RPMI8226 (cell line): ENCODE measurements at places on chromosomes 1 and 21.

GRCh38 chr1:11501491-11501897 lies 22.5 kb downstream of the DISP3 start:
- no peak for DNase-seq

- DNase-seq = peak; percentile 72
Observed at GRCh38 chr1:15684042-15684461, at the start of gene PLEKHM2. Gene PLEKHM2, plus strand, starts transcription at chr1:15684320. Its CDS starts 239 bp downstream, at chr1:15684559.

GRCh38 chr21:39022863-39023693 lies 160.2 kb downstream of the PSMG1 start:
- DNase-seq = no peak

DNA sequence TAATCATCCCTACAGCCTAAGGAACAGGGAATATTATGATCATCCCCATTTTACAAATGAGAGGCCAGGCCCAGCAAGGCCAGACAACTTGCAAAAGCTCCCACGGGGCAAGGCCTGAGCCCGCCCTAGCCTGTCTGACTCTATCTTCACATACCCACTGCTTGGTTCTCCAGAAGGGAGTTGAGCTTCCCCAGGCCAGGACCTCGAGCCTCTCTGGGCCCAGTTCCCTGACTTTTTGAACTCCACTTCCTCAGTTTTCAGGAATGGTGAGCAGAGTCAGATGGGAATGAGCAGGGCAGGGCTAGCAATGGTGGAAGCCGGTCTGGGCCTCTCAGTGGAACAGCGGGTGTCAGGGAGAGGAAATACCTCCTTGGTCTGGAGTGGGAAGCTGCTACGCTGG lies 39.3 kb downstream of the CACNA1S start:
- DNase-seq = no peak

GRCh38 chr1:15847100-15847892 lies at the start of gene SPEN:
Gene SPEN, plus strand, starts transcription at chr1:15847707. Its CDS starts 361 bp downstream, at chr1:15848068.
- peak; percentile 100 for DNase-seq

- no peak for DNase-seq
Observed at GRCh38 chr1:22773981-22774832, 63.6 kb downstream of the EPHB2 start.

DNA sequence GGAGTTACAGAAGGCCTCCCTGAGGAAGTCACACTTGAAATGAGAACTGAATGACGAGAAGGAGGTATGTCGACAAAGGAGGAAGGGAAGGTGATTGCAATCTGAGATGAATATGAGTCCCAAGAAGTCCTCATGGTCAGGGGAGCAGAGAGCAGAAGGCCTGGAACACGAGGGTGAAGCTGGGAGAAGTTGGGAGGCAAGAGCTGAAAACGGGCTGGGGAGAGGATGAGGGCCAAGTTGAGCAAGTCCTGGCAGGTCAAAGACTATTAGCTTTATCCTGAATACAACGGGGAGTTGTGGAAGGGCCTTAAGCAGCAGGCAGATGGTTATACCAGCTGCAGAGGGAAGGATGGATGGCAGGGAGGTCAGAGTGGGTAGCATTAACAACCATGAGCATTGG lies 89.5 kb downstream of the KCNJ15 start:
- DNase-seq = no peak

- DNase-seq = no peak
Observed at GRCh38 chr1:151523326-151523725, 12.1 kb downstream of the CGN start.

- DNase-seq = peak; percentile 16
Observed at GRCh38 chr1:33088119-33088906, 7.4 kb downstream of the AZIN2 start.

GRCh38 chr1:9476790-9477463 lies 62.3 kb upstream of the SLC25A33 start:
- peak; percentile 92 for DNase-seq

DNA sequence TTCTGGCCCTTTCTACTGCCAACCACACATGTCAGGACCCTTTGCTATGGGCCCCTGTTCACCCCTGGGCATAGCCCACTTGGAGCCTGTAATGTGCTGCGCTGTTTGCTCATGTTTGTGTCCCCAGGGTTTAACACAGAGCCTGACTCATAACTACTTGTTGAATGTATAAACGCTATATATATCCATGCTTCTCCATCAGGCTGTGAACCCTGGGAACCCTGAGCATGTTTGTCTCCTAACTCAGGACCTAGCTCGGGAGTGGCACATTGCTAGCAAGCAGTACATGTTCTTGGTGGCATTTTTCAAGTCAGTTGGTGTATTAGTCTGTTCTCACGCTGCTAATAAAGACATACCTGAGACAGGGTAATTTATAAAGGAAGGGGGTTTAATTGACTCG lies 8.0 kb downstream of the OLFML3 start:
- DNase-seq = no peak

DNA sequence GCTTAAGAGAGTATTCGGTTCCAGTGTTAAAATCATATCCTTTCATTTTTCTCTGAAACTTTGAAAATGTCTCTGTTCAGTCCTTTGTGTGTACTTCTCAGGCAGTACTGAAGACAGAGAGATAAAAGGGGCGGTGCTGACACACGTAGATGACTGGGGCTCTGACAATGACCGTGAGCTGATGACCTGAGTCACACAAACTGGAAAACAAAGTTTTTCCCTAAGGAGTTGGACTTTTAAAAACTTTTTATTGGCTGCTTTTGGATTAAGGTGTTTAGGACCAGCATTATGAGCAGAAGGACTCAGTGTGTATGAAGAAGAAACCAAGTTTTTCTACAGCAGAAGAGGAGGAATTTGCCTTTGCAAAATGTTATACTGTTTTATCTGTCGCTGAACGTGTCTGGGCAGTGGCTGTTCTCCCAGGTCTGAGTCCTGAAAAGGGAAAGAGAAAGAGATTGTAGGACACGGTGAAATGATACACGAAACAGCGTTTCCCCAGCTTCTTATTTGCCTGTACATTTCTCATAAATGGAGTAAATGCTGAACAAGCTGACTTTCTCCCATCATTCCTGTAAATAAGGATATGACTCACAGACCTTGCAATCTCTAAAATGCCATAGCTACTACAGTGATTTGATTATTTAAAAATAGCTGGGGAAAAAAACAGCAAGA lies 51.5 kb downstream of the MAP3K7CL start:
- DNase-seq = peak; percentile 21

GRCh38 chr1:40736085-40736531 lies 44.6 kb downstream of the NFYC start:
- no peak for DNase-seq

DNA sequence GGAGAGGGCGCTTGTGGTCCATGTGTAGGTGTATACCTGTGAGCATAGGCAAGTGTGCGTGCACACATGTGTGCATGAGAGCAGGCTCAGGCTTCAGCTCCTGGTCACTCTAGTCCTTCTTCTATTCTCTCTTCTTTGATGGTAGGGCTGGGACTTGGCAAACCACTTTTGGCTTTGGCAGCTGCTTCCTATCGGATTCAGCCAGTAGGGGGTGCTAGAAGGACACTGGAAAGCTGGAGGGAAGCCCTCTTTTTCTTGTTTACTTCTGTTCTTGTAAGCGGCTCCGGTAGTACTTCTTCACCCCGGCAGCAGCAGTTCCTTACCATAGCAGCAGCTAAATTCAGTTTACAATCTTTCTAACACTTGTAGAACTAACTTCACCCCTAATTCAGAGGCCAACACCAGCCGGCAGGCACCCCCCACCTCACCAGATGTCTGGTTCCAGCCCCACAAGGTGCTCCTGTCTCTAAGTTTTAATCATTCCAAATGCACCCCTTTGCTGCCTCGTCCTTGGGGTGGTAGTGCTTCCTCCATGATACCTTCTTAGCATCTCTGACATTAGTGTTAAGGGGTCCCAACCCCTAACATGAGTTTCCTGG lies 25.1 kb downstream of the NENF start:
- DNase-seq = peak; percentile 80

- DNase-seq = no peak
Observed at GRCh38 chr1:17933971-17934370, 173.6 kb upstream of the IGSF21 start.

- no peak for DNase-seq
Observed at GRCh38 chr1:31731049-31731565, 27.3 kb upstream of the COL16A1 start.

DNA sequence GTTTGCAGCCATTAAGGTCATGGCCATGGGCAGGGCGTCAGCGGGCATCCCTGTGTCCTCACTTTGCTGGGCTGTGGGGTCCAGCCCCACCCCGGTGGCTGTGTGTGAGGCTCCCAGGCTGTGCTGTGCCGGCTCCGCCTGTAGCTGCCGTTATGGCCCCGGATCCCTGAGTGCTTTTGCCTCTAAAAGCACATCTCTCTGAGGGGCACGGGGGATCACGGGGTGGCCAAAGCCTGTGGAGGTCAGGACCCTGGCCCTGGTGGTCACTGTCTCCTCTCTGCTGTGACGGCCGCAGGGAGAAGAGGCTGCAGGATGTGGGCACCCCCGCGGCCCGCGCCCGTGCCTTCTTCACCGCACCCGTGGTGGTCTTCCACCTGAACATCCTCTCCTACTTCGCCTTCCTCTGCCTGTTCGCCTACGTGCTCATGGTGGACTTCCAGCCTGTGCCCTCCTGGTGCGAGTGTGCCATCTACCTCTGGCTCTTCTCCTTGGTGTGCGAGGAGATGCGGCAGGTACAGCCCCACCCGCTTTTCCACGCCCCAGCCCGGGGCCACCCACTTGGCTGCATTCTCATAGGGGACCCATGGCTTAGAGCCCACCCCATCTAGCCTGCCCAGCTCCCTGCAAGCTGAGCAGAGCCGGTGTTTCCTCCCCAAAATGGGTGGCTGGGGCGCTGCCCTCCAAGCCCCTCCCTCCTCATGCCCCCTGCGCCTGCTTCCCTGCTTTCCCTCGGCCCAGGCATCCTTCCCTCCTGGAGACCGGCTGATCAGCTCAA lies 48.2 kb downstream of the TRPM2 start:
- no peak for DNase-seq

- peak; percentile 75 for DNase-seq
Observed at GRCh38 chr1:206834711-206835110, 30.7 kb upstream of the IL20 start.

DNA sequence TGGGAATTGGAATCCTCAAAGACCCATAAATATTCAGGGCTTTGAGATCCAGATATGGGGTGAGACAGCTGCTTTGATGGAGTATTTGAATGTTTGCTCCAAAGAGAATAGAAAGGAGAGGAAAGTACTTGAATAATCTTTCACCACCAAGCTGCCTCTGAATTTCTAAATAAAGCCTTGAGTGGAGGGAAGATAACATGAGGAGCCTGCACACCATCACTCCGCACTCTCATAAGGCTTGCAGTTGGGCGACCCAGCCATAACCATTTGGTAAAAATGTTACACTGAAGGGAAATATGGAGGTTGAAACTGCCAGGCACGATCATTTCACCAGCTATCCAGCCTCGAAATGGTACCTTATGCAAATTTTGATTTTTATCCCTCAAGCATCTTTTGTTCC lies 38.4 kb downstream of the VCAM1 start:
- no peak for DNase-seq

DNA sequence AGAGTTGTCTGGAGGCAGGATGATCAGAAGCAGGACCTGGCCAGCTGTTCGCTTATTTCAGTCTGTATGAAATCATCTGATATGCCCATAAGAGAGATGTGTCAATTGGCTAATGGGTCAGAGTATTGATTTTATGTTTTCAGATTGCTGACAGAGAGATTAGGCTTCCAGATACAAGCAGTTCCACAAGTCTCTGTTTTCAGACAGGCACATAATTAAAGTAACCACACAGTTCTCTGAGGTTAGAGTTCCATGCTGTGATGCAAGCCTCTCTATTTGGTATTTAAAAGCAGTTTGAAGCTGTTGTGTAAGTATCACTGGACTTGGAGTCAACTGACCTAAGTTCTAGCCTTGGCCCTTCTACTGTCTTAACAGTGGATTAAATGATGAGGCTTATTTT lies 50.1 kb downstream of the ATF6 start:
- no peak for DNase-seq

- no peak for DNase-seq
Observed at GRCh38 chr1:198481661-198482060, 58.8 kb downstream of the ATP6V1G3 start.
